Stimulated activated CD4-positive, alpha-beta T cell treated with anti-CD3 and anti-CD28 coated beads, TNF-alpha, amount 100 ng/mL, for 1 hour (primary cell): ENCODE measurements at places on chromosomes 6 and 20.

GRCh38 chr20:59939879-59940128 is 301 bp downstream of the PPP1R3D start:
- DNase-seq, result no peak

DNA sequence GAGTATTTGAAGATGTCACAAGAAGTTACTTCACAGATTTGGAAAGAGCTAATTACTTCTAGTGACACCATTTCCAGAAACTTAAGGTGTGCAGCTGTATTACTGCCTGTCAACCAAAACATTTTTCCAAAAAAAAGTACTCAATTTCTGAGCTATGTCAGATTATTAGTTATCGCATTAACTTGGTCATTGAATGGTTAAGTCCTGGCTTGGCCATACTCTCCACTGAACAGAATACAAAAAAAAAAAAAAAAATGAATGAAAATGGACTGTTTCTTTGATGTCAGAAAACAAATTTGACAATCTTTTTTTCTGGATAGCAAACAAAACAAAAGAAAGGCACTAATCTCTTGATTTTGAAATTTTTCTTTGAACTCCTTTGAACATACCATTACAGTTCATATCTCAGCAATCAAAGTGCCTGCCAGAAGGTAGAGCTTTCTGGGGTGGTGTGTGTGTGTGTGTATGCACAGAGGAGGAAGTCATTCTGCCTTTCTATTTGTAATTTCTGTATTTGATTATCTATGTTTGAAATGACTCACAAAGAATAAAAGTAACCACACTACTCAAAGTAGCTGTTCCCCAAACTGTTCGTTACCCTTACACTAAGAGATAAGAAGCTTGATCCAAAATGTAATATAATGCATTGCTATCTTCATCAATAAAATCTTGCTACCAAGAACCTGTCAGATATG is 210.8 kb upstream of the FUT9 start:
- no peak for DNase-seq

GRCh38 chr6:11412011-11412424 is 125.5 kb upstream of the TMEM170B start:
- no peak for DNase-seq

DNA sequence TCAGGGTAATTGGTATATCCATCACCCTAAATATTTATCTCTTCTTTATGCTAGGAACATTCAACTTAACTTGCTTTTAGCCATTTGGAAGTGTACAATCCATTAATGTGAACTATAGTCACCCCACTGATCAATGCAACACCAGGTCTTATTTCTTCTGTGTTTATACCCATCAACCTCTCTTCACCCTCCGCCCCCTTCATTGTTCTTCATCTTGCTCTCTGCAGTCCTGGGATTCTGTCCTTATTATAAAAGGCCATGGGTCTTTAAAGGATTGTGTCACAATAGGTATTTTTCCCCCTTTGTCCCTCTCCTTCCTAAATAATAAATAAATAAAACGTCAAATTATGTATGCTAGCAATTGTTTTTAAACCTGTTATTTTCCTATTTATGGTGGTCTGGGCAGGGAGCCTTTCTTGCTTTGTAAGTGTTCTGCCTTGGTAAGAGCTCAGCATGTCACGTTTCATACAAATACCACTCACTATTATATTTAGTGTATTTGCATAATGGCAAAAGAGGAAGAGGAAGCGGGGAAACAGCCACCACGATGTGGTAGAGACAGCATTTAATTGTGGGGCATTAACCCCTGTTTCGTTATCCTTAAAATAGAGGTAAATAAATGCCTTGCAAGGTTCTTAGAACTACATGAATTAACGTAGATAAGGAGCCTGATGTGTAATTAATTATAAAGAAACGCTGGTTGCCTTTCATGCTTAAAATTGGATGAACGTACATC is 1.9 kb downstream of the ABRACL start:
- no peak for DNase-seq

- no peak for DNase-seq
Measured at GRCh38 chr20:63070771-63071540, 64.2 kb upstream of the BHLHE23 start.

- no peak for DNase-seq
Measured at GRCh38 chr20:51695574-51696303, 72.5 kb downstream of the ATP9A start.
